ENCODE measurements at places on chromosomes 12 and 14.

DNA sequence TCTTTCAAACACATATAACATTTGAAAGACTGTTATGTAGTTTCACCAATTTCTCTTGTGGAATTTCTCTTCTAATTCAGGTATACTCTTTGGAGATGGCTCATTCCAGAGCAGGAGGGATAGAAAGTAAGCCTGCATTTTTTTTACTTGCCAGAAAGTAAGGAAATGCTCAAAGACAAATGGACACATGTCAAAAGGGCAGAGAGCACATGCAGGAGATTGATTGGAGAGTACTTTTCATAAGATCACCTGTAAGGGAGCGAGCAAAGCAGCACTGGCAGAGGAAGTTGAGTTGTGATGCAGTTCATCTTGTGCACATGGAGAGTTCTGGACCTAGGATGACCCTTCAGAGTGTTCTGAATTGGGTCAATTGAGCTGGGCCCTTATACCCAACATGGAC, 51.4 kb upstream of the FBXO33 start:
- DNase-seq: no peak

DNA sequence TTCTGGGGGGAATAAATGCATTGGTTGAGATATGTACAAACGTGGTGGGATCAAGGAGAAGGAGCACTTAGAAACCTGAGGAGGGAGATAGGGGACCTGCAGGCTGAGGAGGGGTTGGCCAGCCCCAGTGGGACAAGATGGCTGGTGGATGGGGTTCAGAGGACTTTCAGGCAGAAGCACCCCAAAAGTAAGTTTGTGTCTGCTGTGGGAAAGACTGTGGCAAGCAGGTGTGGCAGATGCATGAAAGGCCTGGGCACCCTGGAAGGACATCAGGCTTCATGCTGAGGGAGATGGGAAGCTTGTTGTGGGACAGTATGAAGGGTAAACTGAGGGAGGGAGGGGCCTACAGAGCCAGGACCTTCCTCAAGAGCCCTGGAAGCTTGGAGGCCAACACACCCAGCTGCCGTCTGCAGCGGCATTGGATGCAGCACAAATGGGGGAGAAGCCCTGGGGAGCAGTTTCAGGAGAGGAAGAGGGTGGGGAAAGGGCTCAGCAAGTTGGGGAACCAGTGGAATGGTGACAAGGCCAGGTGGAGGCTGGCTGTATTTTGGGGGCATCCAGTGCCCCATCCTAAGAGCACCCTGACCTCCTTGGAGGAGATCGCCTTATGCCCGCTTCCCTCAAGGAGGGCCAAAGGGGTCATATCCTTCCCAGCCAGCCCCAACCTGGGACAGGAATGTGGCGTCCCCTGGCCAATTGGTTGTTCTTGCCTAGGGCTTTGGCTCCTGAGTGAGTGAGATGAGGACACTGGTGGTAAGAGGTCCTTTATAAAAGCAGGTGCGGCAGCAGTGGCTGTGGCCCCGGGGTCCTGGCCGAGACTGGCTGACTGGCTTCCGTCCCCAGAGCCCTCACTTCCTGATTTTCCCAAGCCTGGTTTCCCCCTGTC, 20.7 kb downstream of the NFKBIA start:
- DNase-seq: no peak

GRCh38 chr14:57275023-57275664, 6.4 kb downstream of the AP5M1 start:
- DNase-seq: no peak

- DNase-seq: no peak
These were observed 60.3 kb downstream of the NUAK1 start for GRCh38 chr12:106078358-106079010.

GRCh38 chr12:116480210-116480810, 78.9 kb upstream of the MAP1LC3B2 start:
- DNase-seq: no peak
